ENCODE measurements at places on chromosomes 6 and 20.

DNA sequence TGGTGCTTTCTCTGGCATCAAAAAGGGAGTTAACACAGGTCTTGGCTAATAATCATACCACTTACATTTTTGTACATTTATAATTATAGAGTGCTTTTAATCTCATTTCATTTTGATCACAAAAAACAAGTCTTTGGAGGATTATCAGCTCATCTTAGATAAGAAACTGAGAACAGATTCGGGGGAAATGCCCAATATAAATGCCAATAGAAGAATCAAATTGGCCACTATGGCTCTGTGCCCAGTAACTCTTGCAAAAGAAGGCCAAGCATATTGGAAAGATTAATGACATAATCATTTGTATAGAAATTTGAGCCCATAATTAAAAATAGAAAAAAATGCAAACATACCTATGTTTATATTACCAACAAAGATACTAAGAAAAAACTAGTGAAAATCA, 42.5 kb downstream of the IPCEF1 start:
- DNase-seq = no peak

GRCh38 chr6:40732878-40733277, 145.7 kb upstream of the LRFN2 start:
- no peak for DNase-seq

DNA sequence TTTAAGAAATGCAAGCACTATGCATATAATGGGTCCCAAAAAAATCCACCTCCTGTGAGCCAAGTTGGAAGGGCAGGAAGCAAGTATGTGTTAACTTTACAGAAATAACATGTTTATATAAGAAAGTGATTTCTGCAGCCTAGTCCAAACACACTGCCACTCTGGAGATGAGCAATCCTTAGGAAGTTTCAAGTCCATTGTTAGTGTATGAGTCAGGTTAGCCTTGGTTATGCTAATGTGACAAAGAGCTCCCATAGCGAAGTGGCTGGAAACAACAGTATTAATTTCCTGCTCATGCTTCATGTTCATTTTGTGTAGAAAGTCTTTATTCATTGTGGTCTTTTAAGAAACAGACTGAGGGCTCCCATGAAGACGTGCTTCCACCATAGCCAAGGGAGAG, 121.4 kb downstream of the TBXT start:
- peak; percentile 81 for DNase-seq

GRCh38 chr6:134983823-134984222, 33.9 kb upstream of the ALDH8A1 start:
- DNase-seq = no peak

DNA sequence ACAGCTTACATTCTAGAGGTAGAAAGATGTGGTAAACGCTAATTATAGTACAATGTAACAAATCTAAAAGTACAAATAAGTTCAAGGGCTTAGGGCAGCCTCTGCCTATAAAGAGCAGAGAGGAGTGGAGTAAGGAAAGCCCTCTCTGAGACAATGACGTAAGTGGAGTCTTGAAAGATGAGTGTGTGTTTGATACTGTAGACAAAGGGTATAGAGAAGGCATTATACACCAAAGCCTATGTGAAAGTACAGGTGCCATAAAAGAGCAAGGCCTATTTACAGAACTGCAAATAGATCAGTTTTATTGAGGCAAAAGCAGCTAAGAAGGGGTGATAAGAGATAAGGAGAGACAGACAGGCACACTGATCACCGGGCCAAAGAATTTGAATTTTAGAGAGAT, 10.9 kb downstream of the GOPC start:
- no peak for DNase-seq

DNA sequence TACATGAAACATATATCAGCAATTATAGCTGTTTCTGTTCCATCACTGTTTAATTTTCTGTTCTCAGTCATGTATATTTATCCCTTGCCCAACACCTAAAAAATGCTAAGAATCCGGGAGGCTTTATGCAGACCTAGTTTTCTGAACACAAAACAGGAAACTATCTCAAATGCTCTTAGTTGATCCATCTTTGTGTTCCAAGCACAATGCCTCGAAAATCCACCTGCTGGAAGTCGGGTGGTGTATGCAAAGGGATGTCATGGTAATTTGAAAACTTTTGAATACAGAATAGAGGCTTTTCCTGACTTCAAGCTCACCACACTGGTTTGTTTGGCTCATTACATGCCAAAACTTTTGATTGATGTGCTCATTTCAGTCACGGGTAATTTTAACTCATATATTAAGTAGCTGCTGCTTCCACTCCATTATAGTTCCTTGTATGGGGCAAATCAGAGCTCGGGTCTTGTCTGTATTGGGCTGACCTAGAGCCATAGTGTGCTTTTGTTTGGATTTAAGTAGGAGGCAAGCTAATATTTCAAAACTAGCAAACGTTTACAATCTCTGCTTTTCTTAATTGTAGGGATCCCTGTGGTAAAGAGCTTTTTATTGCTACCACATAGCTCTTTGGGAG, 646.5 kb upstream of the EPHA7 start:
- DNase-seq = no peak

GRCh38 chr6:137811121-137811915, 55.7 kb upstream of the TNFAIP3 start:
- DNase-seq = peak; percentile 24

DNA sequence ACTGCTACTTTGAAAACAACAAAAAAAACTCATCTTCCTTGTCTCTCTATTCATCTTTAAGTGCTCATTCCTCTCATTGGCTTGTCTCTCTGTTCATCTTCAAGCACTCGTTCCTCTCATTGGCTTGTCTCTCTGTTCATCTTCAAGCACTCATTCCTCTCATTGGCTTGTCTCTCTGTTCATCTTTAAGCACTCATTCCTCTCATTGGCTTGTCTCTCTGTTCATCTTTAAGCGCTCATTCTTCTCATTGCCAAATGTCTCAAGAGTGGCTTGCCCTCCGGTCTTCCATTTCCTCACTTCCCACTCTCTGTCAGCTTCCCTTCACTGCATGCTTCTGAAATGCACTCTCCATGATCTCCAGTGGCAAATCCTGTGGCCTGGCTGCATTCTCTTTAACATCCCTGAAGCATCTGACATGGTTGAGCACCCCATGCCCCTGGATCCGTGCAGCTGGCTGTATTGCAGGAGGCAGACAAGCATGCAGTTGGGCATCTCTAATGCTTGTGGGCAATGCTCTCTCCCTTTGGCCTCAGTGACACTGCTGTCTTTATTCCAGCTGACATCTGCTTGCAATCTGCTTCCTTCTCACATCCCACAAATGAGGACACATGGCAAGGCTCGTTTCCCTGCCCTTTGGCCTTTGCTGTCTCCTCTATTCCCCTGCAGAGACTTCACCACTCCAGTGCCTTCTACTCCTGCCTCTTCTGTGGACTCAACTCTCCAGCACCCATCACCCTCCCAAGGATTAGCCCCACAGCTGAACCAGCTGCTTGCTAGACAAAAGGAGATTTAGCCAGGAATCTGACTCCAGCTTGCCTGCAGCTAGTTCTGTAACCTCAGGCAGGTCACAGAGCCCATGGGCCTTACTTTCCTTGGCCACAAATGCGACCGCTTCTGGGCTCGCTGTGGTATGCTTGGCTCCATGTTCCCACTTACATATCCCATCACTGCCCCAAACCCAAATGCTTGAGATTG, 143.2 kb upstream of the SNX9 start:
- DNase-seq = no peak

- DNase-seq = no peak
Measured at GRCh38 chr6:1960486-1961142, 284.8 kb downstream of the GMDS start.

GRCh38 chr6:104540743-104541142, 319.0 kb downstream of the HACE1 start:
- peak; percentile 27 for DNase-seq

DNA sequence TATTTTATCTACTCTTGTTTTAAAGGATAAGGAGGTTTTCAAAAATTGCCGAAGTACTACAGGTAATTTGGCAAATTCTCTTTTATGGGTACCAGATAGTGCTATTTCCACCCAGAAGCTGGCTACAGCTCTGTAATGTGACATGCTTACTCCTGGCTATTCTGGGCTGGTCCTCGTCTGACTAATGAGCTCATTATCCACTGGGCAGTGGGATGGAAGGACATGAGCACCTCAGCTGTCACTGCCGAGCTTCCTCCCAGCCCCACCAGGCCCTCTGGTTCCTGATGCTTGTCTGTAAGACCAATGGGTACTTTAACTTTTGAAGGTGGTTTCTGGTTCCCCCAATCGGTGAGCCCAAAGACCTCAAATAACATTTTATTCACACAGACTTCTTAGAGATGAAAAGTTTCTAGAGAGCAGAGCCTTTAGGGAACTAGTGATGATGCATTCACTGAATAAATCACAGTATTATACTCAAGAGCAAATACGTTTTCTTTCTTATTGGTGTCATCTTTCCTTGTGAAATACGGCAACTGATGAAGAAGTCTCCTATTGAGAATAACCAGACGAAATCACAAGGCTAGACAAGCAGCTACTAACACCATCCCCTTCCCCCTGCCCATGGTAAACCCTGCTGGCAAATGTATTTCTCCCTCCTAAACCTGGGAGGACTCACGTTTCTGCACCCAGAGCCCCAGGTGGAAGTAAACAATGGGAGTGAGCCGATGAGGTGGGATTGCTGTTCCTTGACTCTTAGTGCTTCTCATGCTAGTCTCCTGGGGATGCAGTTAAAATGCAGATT, 80.8 kb downstream of the SLC22A3 start:
- no peak for DNase-seq

DNA sequence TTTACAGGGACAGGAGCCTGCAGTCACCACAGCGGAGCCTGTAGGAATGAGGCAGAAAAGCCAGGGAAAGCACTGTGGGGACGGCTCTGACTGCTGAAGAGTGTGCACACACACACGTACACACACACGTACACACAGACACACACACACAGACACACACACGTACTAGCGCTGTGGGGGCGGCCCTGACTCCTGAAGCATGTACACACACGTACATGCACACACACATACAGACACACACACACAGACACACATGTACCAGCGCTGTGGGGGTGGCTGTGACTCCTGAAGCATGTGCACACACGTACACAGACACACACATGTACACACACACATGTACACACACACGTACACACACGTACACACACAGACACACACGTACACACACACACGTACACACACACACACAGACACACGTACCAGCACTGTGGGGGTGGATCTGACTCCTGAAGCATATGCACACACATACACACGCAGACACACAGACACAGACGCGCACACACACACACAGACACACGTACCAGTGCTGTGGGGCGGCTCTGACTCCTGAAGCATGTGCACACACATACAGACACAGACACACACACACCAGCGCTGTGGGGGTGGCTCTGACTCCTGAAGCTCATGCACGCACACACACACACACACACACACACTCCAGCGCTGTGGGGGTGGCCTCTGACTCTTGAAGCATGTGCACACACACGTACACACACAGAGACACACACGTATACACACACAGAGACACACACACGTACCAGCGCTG, 127.3 kb downstream of the DLL1 start:
- no peak for DNase-seq

DNA sequence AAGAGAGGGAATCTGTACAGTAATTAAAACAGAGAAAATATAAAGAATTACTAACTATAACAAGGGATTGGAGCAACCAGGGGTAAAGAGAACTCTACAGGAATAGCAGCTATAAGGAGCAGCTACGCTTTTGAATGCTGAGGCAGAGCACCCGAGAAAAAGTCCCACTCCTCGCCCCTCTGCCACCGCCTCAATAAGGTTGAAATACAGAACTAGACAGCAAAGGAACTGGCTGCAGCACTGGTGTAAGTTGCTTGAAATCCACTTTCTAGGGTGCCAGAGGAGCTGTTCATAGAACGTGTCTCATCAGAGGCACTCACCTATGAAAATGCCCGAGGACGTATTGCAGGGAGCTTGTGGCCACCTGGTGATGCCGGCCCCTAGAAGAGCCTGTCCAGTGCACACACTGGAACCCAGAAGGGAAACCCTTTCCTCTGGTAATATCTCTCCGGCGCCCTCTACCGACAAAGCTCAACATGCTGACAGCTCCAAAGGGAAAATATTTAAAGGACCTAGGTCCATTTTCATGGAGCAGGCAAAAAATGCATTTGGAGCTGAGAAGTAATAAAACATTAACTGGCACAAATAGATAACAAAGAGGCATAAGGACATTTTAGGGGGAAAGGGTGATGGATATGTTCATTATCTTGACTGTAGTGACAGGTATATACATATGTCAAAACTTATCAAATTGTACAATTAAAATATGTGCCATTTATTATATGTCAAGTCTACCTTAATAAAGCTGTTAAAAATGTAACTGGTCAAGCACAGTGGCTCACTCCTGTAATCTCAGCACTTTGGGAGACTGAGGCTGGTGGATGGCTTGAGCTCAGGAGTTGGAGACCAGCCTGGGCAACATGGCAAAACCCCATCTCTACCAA, 137.4 kb upstream of the HDAC2 start:
- peak; percentile 31 for DNase-seq

GRCh38 chr6:87375315-87375714, 30.7 kb downstream of the C6orf163 start:
- DNase-seq = no peak

GRCh38 chr6:125944896-125945295, 11.7 kb upstream of the HINT3 start:
- DNase-seq = no peak

- DNase-seq = no peak
Measured at GRCh38 chr6:124748778-124749177, 213.5 kb upstream of the RNF217 start.

DNA sequence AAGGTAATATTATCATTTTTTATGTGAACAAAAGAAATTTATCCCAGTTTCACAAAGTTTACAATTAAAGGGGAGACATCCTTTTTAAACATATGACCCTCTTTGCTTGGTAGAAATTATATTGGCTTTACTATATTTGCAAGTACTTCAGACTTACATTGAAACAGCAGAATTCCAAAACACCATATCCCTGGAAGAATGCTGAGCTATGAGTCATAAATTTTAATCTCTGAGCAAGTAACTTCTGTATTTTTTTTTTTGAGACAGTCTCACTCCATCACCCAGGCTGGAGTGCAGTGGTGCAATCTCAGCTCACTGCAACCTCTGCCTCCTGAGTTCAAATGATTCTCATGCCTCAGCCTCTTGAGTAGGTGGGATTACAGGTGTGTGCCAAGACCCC, 240.4 kb downstream of the TBC1D32 start:
- DNase-seq = no peak

GRCh38 chr6:117840541-117840983, 66.5 kb upstream of the SLC35F1 start:
- DNase-seq = no peak

GRCh38 chr6:5308066-5308465, 46.8 kb downstream of the FARS2 start:
- no peak for DNase-seq

DNA sequence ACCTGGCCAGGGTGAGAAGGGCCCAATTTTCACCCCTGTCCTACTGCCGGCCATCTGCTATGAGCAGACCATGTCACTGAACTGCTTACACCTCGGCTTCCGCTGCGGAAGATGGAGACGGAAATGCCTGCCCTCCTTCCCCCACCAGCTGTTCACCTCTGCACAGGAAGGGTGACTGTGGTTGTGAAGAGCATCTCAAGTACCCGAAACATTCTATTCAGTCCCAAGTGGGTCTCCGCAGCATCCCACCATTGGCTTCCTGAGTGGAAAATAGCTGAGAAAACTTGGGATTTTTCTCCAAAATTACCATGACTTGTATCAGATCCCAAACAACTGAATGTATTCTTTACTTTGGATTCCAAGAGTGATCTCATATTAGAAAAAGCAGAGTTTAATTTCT, 16.1 kb downstream of the DOK5 start:
- DNase-seq = no peak

- no peak for DNase-seq
Measured at GRCh38 chr20:3371754-3372153, 35.7 kb downstream of the DNAAF9 start.

All from fibroblast of the conjunctiva (primary cell).